ENCODE measurements at places on chromosomes 12 and 14.

GRCh38 chr12:8629486-8630033 is 16.9 kb upstream of the AICDA start:
- DNase-seq, result no peak

DNA sequence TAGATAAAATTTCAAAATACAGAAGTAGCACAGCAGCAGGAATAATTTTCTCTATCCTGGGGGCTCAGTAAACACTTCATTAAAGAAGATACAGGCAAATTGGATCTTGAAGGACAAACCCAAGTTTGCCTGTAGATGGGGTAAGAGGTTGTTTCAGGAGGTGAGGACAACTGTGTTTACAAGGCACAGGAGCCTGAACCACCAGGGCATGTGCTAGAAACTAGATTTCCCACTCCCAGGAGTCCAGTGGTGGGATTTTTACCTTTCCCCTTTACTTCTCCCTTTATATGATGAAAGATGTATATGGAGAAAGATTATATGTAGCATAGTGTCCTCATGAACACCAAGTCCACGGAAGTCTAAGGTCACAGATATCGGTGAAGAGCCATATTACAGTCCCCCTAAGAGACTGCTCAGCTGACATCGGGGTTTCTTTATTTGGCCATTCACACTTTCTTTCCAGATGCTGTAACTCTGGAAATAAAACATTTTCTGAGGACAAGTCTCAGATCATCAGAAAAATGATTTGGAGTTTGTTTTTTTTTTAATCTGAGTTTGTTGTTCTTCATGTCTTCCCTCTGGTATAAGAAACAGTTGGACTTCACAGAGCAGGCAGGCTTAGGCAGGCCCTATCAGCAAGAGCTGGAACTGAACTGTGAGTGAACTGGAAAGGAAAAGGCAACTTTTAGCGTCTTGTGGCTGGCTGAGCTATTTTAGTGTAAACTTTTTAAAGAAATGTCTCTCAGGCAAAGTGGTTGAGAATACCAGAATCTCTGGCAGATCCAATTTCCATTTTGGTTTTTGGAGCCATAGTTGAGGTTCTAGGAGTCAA is 8.0 kb upstream of the EVL start:
- peak; percentile 47 for DNase-seq

- DNase-seq, result no peak
These were observed 93.4 kb downstream of the C12orf75 start for GRCh38 chr12:105423921-105424320.

DNA sequence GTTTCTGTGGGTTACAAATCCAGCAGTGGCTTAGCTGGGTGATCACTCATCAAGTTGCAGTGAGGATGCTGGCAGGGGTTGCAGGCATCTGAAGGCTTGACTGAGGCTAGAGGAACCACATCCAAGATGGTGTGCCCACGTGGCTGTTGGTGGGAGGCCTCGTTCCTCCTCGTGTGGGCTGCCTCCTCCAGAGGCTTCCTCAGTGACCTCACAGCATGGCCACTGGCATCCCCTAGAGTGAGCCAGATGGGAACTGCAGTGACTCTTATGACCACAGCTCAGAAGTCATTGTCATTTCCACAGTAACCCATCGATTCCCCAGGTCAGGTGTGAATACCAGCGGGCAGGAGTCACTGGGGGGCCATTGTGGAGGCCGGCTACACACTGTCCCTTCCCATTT is 17.8 kb downstream of the AACS start:
- DNase-seq, result no peak

- DNase-seq, result no peak
These were observed 71.8 kb upstream of the SLC35F4 start for GRCh38 chr14:57937676-57938075.

DNA sequence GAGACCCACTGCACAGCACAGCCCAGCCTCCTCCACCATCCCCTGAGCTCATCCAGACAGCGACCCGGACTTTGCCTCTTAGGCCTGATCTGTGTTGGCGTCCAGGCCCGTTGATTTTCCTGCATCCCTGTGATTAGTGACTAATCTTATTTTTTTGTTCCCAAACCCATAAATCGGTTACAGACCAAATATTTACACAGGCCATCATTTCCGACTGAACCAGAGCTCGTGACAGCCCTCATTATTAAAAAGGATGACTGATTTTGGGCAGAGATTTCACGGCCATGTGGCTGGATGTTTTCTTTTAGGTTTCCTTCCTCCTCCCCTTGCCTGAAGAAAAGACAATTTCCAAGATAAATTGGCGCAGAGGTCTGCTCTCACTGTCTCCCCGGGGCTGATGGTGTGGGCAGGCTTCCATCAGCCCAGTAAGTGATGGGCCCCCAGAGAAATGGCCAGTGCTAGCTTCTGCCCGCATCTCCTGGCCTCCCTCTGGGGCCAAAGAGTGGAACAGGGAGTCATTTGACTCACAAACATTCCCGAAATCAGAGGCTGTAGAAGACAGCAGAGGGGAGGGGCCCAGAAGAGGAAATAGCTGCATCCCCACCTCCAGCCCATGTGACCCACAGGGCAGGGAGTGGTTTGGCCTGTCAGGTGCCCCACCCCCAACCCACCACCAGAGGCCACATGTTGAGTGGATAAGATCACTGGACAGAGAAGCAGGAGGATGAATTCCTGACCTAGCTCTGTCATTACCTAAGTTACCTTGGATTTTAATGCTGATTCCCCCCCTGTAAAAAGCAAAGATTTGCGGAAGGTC is 283.5 kb downstream of the KSR2 start:
- no peak for DNase-seq

GRCh38 chr14:50821510-50822464 is 9.2 kb downstream of the NIN start:
- no peak for DNase-seq

DNA sequence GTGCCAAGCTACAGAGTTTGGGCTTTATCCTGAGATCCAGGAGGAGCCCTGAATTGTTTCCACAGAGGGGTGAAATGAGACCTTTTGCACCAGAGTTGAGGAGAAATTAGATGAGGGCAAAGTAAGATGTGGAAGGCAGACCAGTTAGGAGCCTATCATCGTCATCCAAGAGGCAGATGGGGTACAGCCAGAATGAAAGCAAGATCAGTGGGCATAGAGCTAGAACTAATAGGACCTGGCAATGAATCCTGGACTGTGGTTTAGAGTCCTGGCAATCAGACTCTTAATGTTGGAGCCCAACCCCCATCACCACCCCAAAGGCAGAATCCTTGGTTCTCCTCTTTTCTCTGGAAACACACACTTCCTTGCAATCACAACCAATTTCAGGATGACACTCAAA is 166.6 kb upstream of the HMGA2 start:
- no peak for DNase-seq

DNA sequence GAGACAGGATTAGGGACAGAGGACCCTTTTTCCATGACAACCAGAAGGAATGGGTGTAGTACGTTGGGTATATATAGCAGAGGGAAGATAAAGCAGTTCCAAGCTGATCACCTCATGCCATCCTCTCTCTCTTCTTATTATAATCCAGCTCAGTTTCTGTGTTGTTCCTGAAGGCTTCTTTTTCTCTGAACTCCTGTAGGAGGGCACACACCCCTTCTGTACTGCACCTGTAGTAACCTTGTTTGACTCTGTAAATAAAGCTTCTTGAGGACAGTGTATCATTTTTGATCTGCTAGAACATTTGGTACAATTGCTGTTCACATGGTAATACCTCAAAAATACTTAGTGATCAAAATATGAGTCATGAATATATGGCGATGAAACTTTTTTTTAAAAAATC is 33.5 kb downstream of the HELB start:
- DNase-seq, result no peak

GRCh38 chr12:76621582-76622024 is 62.0 kb upstream of the OSBPL8 start:
- peak; percentile 53 for DNase-seq

GRCh38 chr12:121159467-121160307 is 27.0 kb downstream of the P2RX7 start:
- no peak for DNase-seq
